AG04449 (cell line): ENCODE measurements at places on chromosomes 11 and 22.

DNA sequence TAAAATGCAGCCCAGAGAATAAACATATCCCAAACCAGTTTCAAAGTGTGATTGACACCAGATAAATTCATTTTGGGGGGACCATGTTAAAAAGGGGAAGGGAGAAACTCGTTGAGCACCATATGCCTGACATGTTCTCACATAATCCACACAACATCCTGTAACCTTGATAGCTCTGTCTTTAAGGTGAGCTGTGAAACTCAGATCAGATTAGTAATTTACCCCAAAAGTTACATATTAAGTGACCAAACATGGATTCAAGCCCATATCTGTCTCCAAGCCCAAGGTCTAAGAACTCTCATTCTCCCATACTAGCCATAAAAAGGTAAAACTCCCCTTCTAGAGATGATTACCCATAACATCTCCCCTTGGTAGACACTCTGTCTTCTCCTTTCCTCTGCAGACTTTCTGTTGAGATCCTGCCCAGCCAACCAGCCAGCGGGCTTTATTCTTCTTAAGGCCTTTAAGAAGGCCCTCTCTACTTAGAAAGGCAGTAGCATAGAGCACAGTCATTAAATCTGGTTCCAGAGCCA lies 150.7 kb downstream of the CCDC34 start:
- no peak for DNase-seq

DNA sequence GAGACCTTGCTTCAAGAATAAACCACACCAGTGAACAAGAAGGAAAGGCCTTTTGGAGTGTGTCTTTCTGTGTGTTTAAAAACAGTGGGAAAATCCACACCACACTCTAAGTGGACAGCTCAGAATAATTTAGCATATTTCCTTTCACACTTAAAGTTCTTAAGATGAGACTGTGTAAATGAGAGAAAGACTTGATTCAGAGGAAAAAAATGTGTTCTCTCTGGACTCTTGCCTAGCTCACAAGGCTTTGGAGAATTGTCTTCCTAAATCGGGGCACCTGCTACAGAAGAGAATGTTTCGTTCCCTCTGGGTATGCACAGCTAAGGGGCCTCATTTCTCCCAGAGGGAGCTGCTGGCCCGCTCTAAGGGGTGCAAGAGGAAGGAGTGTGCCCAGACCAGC lies 28.4 kb upstream of the CRTAM start:
- no peak for DNase-seq

DNA sequence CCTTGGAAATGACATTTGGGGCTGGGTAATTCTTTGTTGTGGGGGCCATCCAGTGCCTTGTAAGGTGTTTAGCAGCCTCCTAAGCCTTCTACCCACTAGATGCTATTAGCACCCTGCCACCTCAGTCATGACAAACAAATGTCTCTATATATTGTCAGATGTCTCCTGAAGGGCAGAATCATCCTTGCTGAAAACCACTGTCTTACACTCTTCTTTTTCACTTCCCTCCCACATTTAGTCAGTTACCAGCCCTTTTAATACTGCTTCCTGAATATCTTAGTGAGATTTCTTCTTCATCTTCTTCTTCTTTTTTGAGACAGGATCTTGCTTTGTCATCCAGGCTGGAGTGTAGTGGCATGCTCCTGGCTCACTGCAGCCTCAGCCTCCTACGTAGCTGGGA lies 33.1 kb downstream of the TNRC6B start:
- no peak for DNase-seq

DNA sequence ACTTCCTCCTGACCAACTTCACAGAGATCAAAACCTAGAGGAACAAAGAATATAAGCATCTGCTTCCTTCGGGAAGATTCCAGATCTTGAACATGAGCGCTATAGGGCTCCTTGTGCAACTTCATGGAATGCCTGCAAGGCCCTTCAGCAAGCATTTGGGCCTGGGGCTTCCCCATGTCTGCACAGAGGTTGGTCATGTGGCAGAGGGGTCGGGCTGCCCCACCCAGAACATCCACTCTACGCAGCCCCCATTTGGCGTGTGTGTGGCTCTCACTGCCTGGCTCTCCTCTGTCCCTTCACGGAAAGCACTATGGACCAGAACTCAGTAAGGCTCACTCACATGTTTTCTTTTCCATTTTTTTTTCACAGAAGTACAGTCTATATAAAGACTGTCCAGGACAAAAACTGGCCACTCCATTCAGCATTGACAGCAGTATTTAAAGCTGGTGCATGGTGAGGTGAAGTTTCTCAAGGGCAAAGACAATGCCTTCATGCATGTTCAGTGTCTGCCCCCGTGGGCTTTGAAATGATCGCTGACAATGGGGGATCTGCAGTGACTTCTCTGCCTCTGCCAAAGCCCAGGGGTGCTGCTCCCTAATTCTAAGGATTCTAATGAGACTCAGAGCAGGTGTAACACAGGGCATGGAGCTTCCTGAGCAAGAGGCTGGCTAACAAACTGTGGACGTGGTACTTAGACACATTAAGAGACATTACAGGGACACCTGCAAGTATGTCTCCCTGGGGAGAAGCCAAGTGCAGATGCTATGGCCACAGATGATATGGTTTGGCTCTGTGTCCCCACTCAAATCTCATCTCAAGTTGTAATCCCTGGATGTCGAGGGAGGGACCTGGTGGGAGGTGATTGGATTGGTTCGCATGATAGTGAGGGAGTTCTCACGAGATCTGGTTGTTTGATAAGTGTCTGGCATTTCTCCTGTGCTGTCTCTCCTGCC lies 66.5 kb upstream of the PITPNB start:
- DNase-seq: no peak

- DNase-seq: no peak
Observed at GRCh38 chr11:126683766-126684728, 316.5 kb downstream of the KIRREL3 start.

DNA sequence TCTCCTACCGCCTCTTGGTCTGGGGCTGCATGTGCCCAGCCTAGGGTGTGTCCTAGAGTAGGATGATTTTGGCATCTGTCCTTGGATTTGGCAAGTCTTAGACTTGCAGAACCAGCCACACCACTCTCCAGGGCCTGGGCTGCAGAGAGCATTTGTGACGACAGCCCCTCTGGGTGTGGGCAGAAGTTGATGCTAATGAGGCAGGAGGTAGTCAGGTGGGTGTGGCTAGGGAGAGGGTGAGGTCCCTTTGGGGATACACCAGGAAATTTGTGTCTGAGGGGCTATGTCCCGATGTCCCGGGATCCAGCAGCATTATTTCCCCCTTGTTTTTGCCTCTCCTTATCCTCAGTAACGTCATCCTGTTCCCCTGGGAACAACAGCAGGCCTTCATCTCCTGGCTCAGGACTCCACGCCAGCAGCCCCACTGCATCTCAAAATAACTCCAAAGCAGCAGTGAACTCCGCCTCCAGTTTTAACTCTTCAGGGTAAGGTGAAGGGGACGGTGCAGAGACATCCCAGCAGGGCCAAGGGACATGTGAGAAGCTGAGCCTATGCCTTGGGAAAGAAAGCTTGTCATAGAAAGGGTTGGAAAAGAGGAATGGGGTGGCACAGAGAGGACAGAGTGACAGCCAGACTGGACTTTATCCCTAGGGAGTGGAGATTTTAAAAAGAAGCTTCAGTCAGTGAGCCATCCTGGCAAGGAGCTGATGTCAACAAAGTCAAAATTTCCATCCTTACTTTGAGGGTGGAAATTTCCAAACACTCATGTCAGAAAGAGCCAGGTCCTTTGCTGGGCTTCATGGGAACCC lies 8.0 kb upstream of the TLCD5 start:
- no peak for DNase-seq

DNA sequence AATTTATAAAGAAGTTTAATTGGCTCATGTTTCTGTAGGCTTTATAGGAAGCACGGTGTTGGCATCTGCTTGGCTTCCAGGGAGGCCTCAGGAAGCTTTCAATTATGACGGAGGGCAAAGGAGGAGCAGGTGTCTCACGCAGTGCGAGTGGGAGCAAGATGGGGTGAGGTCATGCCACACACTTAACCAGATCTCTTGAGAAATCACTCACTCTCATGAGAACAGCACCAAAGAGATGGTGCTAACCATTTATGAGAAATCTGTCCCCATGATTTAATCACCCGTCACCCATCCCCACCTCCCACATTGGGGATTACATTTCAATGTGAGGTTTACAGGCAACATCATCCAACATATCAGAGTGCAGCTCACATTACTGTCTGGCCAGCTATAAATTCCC lies 103.5 kb downstream of the ARHGAP8 start:
- no peak for DNase-seq

GRCh38 chr11:73333640-73334383 lies 25.7 kb downstream of the ARHGEF17 start:
- DNase-seq: no peak

GRCh38 chr11:98589967-98590366 lies 430.8 kb upstream of the CNTN5 start:
- DNase-seq: no peak

GRCh38 chr11:64885367-64886286 lies 7.2 kb upstream of the EHD1 start:
- DNase-seq: peak; percentile 59

DNA sequence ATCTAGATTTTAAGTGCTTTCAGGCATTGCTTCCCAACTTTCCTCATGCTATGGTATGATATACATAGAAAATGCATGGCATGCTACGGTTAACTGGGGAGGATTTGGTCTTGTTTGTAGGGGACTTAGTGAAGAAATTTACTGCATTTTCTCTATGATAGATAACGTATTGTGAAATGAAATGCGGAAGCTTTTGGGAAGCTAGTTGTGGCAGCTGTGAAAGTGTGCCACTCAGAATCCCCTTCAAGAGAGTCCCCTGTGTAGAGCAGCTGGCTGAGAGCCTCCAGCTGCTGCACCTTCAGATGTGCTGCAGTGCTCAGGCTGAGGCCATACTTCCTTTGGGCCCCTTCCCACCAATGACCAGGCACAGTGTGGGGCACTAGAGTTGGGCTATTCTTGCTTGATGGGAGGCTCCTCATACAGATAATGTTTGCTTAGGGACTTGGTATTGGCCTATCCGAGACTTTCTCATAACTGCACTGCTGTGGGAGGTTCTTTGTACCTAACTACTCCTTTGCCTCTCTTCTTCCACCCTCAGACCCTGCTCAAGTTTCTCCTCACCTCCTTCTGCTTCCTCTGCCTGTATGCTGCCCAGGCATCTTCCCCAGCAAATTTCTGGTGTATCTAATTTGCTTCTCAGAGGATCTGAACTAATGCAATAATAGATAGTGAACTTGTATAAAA lies 67.3 kb downstream of the HIPK3 start:
- no peak for DNase-seq

DNA sequence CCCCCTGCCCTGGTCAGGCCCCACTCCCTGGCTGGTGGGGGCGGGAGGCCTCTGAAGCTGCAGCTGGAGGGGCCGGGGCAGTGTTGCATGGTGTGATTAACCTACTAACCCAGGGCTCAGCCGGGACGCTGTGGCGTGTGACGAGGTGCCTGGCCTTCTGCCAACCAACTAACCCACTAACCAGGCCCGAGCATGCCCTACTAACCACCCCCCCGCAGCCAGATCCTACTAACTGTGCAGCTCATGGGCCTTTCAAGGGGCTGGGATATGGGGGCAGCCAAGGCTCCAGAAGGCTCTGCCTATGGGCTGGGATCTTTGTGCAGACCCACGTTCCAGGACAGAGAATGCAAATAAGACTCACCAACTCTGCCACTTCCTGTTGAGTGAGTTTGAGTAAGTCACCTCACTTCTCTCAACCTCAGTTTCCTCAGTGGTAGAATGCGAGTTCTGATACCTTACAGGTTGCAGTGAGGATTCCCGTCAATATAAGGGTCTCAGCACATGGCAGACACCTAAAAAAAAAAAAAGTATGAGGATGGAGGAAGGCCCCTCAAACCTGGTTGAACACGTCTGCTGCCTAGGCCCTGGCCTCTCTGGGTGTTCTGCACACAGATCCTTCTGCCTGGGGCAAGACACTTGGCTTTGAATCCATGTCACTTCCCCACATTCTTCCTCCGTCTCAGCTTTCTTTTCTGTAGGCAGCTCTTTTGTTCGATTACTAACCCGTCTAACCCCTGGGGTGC lies 14.1 kb downstream of the MIAT start:
- DNase-seq: no peak

DNA sequence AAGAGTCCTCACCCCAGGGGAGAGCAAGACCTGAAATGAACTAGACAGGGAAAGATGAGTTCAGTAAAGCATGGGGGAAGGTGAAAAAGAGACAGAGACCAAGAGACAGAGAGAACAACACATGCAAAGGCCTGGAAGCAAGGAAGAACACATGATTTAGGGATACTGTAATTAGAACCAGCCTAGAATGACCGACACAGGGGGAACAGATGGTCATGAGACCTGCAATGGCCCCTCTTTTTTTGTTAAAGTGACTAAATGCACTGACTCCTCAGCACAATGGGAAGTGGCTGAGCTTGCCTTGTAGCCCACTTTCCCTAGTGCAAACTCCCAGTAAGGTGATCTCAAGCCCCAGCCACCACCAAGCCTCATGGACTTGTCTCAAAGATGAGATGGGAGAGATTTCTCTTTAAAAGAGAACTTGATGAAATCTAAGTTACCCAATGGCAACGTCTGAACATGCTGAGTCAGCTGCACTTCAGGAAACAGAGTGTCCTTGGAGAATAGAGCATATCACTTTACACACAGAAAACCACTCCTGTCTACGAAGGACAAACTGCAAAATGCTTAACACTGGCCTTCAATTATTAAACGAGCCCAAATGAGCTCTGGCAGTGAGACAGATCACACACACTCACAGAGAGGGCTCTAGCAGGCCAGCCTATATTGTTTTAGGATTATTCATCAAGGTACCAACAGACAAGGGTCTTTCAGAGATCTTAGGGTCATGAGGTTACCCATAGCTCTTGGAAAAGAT lies 91.0 kb downstream of the SERGEF start:
- no peak for DNase-seq

DNA sequence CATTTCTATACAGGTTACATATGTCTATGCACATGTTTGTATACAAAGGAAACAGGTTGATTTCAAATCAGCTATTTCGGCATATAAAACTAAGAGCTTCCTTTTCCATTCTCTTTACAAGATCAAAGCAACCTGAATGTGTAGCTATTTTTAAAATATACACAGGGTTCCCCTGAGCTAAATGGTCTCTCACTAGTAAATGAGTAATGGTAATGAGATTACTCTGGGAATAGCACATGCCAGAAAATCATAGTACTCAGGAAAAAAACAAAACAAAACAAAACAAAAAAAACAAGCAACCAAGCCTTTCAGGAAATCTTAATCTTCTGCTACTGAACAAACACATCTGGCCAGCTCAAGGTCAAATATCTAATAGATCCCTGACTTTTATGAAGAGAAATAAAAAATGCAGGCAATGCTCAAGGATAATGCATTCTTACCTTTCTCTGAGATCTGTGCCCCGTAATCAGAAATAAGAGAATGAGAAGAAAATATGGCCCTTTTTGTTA lies 156.6 kb upstream of the POU2AF2 start:
- no peak for DNase-seq

GRCh38 chr11:69925366-69926196 lies 106.4 kb upstream of the FGF3 start:
- DNase-seq: no peak
